ENCODE measurements at places on chromosomes 5 and 9. TPM values are rescaled to one million over a fixed set of nuclear protein-coding genes. Genes with fewer than 3 reads are reported as not detected.

IL4 gene
- total RNA-seq: not detected

TMC1 gene
- 3.3 TPM for total RNA-seq

ZNF354C gene
- total RNA-seq: 1.2 TPM

IL3 gene
- total RNA-seq: not detected

PTPA gene
- total RNA-seq: 121 TPM

BNIP1 gene
- total RNA-seq: 12.9 TPM

ZDHHC11B gene
- total RNA-seq: 7.0 TPM

PHYHD1 gene
- 12.4 TPM for total RNA-seq

SLC34A1 gene
- 0.60 TPM for total RNA-seq

TAL2 gene
- not detected for total RNA-seq

PCDHB5 gene
- 0.40 TPM for total RNA-seq

SPINK5 gene
- total RNA-seq: 509 TPM

PDLIM7 gene
- total RNA-seq: 23.0 TPM

Measured in esophagus mucosa (tissue), 1 donor.